ENCODE measurements at places on chromosomes 12 and 14. TPM values are rescaled to one million over a fixed set of nuclear protein-coding genes. Genes with fewer than 3 reads are reported as not detected.

Gene HOXC9
- total RNA-seq = not detected

Gene PTCSC3
- 2.3 TPM for total RNA-seq

- DNase-seq = peak; percentile 49
Observed at GRCh38 chr12:108333898-108334699, 5.0 kb downstream of the CMKLR1 start.

Gene NGB
- total RNA-seq = not detected

- DNase-seq = no peak
Observed at GRCh38 chr12:90023207-90023900, 314.7 kb upstream of the ATP2B1 start.

Gene M6PR
- total RNA-seq = 153 TPM

DNA sequence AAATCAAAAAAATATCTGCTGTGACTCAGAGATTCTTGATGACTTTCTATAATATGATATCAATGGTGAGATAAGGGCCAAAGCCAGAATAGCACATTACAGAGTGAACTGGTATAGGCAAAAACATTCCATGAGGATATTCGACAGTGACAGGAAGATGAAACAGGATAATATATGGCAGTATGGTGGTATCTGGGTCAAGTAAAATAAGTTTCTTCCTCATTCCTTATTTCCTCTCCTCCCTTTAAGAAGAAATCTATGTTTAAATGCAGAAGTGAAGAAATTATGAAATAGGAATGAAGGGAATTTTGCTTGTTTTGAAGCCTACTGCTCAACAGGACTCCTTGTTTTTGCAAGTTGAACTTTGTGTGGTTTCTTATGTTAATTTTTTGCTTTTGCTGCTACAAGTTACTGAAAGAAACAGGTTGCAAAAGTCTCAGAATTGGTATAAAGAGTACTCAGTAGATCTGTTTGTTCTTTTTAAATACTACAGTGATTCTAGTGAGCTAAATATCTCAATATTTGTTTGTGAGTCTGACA, 7.0 kb downstream of the ACSS3 start:
- no peak for DNase-seq

Gene SOCS2
- 35.6 TPM for total RNA-seq

Gene EML5
- total RNA-seq = 2.1 TPM

GRCh38 chr14:64812412-64812811, 67.3 kb downstream of the SPTB start:
- no peak for DNase-seq

DNA sequence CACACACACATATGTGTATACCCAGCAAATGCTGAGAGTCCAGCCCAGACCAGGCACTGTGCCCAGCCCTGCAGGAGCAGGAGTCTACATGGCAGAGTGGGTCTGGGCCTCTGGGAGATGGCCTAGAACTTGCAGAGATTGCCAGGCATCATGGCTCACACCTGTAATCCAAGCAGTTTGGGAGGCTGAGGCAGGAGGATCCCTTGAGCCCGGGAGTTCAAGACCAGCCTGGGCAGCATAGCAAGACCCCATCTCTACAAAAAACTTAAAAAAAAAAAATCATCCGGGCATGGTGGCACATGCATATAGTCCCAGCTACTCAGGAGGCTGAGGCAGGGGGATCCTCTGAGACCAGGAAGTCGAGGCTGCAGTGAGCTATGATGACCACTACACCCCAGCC, 20.8 kb upstream of the MLXIP start:
- no peak for DNase-seq

Gene TOMM20L
- total RNA-seq = 0.74 TPM

GRCh38 chr12:70002097-70002911, 177.3 kb downstream of the MYRFL start:
- DNase-seq = peak; percentile 90

GRCh38 chr14:72033365-72033764, 101.1 kb downstream of the RGS6 start:
- DNase-seq = no peak

DNA sequence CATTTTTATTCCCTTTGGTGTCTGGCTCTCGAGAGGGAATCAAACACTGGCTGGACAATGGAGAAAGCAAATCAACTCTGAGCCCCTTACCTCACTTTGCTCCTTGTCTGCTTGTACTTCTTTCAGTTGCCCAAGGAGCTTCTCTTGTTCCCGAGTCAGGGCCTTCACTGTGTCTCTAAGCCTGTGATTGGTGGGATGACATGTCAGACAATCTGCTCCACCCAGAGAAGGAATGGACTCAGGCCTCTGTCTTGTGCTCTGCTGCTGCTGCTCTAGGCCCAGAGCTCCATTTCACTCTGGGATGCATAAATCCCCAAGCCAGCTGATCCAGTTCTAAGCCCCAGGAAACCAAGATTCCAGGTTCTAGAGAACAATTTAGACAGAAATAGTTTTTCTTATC, 7.6 kb downstream of the CALCOCO1 start:
- no peak for DNase-seq

Gene GPR84
- 2.6 TPM for total RNA-seq

- DNase-seq = no peak
Observed at GRCh38 chr12:88299567-88300101, 157.5 kb downstream of the TMTC3 start.

Gene PNN
- 45.1 TPM for total RNA-seq

Gene RBP5
- 1.9 TPM for total RNA-seq

Gene SYCP3
- total RNA-seq = 0.46 TPM

GRCh38 chr14:50874757-50875156, 2.9 kb downstream of the ABHD12B start:
- DNase-seq = no peak

GRCh38 chr12:21323736-21324135, 11.0 kb downstream of the SLCO1A2 start:
- no peak for DNase-seq

GRCh38 chr14:51701951-51702350, 50.2 kb downstream of the FRMD6 start:
- peak; percentile 38 for DNase-seq

Gene AKAP3
- total RNA-seq = 2.4 TPM

- peak; percentile 67 for DNase-seq
Observed at GRCh38 chr12:95820096-95820703, 29.6 kb upstream of the NTN4 start.

GRCh38 chr12:54560374-54560858, 11.0 kb downstream of the PDE1B start:
- DNase-seq = peak; percentile 88

Gene LRRIQ1
- 19.4 TPM for total RNA-seq

DNA sequence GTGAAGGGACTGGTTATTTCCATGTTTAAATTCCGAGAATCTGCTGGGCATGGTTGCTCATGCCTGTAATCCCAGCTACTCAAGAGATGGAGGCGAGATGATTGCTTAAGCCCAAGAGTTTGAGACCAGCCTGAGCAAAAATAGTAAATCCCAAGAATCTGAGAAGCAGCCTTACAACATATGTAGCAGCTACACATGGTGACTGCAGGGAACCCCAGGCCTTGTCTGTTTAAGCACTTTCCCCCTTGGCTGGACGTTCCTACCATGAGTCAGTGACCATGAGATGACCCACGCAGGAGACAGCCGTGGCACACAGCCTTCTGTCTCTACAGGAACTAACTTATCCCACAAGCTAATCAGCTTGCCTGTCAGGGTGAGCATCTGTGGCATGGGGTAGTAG, 5.5 kb upstream of the SLC24A4 start:
- DNase-seq = no peak

DNA sequence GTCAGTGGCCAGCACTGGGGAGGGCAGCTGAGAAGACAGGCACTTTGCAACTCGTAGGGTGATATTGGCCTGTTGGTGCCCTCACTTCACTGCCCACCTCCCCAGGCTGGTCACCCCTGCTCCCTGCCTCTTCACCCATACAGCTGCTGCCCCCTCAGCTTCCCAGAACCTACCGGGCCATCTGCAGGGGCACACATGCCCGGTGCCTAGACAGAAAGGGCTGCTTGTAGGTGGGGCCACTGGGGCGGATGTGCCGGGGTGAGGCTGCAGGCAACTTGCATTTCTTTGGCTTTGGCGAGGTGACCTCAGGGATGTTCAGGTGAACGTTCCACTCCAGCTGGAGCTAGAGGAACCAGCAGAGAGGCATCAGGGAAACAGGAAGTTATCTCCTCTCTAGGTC, 17.2 kb downstream of the FAM186B start:
- DNase-seq = no peak

DNA sequence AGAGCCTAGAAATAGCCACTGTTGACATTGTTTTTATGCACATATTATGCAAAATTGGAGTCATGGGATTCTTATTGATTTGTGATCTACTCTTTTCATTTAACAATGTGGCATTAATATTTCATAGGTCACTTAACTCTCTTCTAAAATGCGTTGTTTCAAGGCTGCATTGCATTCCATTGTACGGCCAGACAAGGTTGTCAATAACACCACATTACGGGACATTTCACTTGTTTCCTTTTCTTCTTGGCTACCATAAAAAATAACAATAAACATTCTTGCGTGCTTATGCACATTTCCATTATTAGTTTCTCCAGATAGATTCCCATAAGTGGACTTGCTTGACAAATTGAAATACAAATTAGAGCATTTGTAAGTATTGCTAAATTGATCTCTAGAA, 120.8 kb upstream of the TMCC3 start:
- DNase-seq = no peak

Gene ZBTB39
- total RNA-seq = 6.4 TPM

Gene WNT5B
- 12.6 TPM for total RNA-seq

GRCh38 chr12:69055706-69056105, 122.7 kb upstream of the CPM start:
- DNase-seq = no peak

Gene PLBD1
- total RNA-seq = 21.2 TPM

DNA sequence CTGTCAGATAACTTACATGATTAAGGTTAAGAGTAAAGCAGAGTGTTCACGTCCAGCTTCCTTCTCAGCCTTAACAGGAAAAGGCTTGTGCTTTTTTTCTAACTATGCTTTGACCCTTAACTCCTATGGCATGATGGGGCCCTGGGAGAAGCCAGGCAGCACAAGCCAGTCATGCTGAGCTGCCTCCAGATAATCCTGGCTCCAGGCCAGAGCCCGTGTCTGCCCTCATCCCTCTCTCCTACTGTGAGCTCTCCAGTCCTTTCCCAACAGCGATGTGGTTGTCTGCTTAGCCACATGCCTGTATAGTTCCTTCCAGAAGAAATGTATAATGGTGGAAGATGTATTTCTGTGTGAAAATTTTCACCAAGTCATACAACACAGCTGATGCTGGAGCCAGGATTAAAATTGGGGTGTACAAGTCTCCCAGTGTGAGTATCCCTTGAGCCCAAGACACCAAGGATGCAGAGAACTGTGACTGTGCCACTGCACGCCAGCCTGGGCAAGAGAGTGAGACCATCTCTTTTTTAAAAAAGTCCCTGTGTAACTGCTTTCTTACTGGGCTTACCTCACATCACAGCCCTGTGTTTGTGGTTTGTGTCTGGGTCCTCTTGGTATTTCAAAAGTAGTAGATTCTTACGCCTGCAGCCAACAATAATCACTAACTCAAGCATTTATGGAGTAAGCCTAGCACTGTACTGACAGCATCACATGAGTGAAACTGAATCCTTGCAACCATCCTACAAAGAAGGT, 7.9 kb upstream of the ITFG2 start:
- peak; percentile 62 for DNase-seq

GRCh38 chr14:75793806-75794205, 132.8 kb downstream of the TTLL5 start:
- no peak for DNase-seq

DNA sequence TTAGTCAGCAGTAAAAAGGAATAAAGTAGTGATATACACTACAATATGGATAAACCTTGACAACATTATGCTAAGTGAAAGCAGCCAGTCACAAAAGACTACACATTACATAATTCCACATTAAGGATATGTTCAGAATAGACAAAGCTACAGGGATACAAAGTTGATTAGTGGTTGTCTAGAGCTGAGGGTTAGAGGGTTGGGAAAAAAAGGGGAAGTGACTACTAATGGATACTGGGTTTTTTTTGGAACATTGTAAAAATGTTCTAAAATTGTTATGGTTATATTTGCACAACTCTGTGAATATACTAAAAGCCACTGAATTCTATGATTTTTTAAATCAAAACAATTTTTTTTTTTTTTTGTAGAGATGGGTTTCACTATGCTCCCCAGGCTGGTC, 4.8 kb upstream of the NGDN start:
- DNase-seq = no peak

- no peak for DNase-seq
Observed at GRCh38 chr12:123253641-123254459, 17.8 kb downstream of the CDK2AP1 start.

Gene SIX6
- not detected for total RNA-seq

DNA sequence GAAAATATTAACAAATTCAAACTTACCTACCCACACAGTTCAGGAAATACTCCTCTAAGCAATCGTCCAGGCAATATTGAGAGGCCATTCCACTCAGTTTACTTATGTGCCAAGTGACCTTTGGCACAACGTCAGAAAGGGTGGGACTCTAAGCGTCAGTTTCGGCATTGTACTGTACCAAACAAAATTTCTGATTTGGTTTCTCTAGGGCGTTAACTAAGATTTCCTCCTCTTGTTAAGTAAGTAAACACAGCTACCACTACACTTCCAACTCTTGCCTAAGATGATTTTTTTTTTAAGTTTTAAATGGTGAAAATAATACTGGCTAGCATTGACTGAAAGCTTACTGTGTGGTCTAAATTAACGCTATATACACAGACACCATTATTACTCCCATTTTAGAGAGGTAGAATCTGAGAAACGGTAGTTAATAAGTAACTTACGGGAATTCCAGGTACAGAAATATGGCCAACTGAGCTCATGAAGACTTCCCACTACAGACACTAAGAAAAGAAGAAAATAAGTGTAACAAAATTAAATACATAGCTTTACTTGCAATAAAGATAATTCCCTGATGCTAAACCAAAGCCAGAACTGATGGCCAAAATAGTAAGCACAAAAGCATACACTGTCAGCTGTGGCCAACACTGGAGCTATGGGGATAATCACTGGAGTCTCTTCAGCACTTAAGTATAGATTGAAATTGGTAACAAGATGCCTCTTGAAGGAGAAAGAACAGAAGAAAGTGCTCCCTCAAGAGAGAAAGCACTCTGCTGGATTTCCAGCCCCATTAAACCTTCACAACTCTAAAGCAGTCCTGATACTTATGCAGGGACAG, 76.1 kb downstream of the EPS8 start:
- DNase-seq = peak; percentile 26

GRCh38 chr12:27785882-27786570, 6.0 kb upstream of the MANSC4 start:
- no peak for DNase-seq

DNA sequence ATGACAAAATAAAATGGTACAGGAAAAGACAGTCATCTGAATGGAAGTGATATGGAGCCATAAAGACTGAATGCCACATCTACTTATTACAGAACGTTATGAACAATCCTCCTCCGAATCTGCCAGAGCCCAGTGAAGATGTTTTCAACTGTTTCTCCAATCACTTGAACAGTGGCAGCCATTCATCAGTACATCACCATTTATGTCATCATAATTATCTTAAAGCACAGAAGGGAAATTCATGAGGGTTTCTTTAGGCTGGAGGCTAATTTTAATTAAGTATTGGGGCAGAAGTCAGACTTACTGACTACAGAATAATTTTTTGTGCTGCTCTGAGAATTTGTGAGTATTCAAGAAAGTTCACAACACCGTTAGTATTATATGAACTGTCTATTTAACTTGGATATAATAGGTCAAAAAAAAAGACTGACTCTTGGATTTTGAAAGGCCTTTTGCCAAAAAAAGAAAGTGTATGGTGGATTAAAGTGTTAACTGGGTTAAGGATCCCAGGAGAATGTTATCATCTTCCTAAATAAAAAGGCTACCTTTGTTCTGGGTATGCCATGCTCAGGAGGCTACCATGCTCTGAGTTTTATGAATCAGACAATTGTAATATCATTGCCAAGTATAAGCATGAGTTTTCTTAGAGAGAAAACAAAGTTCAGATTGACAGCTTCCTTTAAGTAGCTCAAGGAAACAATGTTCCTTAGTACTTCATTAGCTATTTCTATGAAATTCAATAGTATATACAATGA, 40.1 kb downstream of the PDZRN4 start:
- no peak for DNase-seq
